ENCODE measurements at places on chromosomes 2 and 18.

GRCh38 chr2:85838641-85839040, 50.1 kb downstream of the ST3GAL5 start:
- no peak for DNase-seq

GRCh38 chr2:174240097-174240496, 8.2 kb downstream of the OLA1 start:
- DNase-seq: no peak

- DNase-seq: no peak
Observed at GRCh38 chr2:130846686-130847375, 10.1 kb downstream of the ARHGEF4 start.

DNA sequence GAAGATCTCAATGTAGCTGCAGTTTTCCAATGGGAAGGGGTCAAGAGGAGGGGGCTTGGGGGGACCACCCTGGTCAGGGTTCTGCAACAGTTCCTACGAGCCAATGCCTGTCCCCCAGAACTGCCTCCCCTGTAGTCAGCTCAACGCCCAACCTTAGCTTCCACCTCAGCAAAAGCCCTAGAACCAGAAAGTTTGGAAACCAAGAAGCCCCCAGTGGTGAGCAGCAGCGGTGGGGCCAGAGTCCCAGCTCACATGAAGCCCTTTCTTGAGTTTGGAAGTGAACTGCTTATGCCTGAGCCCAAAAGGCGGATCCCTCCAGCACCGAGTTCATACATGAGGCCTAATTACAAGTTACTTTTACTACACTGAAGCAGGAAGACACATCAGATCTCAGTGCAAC, 162.4 kb downstream of the HDAC4 start:
- no peak for DNase-seq

GRCh38 chr2:230593765-230594164, 118.9 kb upstream of the CAB39 start:
- DNase-seq: no peak

DNA sequence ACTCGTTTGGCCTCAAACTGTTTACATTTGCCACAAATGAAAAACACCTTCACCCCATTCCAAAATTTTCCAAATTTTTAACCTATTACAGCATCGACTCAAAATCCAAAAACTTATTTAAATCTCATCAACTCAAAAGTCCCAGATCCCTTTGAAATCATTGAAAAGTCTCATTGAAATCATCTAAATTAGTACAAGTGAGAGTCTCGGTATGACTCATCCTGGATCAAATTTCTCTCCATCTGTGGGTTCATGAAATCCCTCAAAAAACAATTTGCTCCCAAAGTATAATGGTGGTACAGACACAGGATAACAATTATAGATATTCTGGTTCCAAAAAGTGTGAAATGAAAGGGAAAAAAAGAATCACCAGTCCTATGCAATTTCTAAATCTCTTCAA, 65.1 kb downstream of the LRP1B start:
- peak; percentile 57 for DNase-seq

- DNase-seq: no peak
Observed at GRCh38 chr2:96146153-96146880, 1.1 kb upstream of the DUSP2 start.

DNA sequence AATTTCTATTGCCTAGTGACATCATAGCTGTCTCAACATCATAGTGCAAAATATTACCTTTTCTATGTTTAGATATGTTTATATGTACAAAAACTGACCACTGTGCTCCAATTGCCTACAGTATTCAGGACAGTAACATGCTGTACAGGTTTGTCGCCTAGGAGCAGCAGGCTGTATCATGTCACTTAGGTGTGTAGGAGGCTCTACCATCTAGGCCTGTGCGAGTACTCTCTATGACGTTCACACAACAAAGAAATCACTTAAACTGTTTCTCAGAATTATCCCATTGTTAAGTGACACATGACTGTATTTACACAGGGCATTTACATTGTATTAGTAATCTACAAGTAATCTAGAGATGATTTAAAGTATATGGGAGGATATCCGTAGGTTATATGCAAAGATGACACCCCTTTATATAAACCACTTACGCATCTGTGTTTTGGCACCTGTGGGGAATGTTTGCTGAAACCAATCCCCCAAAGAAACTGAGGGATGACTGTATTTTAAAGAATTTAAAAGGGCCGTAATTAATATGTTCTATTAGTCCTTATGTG, 24.7 kb downstream of the IL1R2 start:
- no peak for DNase-seq

DNA sequence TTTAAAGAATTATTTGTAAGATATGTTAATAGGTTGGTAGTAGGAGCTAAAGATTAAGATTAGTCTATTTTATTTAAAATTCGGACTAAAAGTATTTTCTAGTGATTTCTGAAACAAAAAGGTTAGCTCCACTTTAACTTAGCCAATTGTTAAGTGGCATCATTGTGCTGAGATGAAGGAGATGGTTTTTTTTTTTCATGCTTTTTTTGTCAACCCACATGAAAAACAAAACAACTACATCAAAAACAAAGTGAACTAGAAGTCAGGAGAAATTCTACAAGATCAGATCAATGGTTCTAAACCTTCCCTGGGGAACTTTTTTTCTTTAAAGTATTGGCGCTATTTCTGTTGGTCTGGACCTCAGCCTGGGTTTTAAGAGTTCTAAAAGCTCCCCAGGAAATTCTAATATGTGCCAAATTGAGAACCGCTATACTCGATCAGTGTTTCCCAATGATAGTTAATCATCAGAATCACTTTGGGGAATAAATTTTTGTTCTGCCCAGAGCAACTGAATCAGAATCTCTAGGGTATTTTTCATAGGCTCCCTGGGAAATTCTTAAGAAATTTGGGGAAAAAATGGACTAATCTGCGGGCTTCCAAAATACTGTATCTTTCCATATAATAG, 2.3 kb downstream of the ZC3H6 start:
- DNase-seq: no peak

DNA sequence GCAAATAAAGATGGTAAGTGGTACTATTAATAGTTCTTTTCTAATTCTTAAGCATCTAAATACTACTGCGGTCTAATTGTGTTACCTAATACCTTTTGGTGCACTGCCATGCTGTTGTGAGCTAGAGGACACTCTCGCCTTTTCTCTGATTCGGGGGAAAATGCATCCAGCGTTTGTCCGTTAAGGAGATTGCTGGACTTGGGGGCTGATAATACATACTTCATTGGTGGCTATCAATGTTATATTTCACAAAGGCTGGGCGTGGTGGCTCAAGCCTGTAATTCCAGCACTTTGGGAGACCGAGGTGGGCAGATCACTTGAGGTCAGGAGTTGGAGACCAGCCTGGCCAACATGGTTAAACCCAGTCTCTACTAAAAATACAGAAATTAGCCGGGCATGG, 141.7 kb upstream of the TWIST2 start:
- DNase-seq: no peak

GRCh38 chr2:227510620-227510958, 38.6 kb downstream of the AGFG1 start:
- DNase-seq: no peak

GRCh38 chr2:47096451-47096850, 58.7 kb downstream of the STPG4 start:
- DNase-seq: no peak

- DNase-seq: peak; percentile 94
Observed at GRCh38 chr2:231683292-231684235, 24.8 kb upstream of the PTMA start.

GRCh38 chr2:241542278-241542605, 16.3 kb upstream of the BOK start:
- DNase-seq: peak; percentile 12

- no peak for DNase-seq
Observed at GRCh38 chr2:28428486-28428885, 35.8 kb downstream of the FOSL2 start.

GRCh38 chr2:33002863-33003262, 56.1 kb downstream of the LTBP1 start:
- DNase-seq: no peak

DNA sequence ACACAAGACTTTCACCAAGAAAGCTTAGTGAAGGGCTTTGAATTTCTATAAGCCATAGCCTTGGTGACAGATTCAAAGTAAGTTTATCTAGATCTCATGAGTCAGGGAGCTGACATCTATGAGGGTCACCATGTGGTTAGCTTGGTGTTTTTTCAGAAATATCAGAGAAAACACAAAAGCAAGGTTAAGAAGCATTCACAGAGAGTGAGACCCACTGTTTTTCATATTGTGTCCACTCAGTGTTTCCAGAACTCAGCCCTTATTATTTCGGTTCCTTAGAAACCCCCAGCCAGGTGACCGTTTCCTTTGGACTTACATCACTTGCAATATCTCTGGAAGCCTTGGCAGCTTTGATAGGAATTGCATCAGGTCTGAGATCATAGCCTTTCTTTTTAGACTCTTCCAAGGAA, 76.6 kb downstream of the NEB start:
- no peak for DNase-seq

DNA sequence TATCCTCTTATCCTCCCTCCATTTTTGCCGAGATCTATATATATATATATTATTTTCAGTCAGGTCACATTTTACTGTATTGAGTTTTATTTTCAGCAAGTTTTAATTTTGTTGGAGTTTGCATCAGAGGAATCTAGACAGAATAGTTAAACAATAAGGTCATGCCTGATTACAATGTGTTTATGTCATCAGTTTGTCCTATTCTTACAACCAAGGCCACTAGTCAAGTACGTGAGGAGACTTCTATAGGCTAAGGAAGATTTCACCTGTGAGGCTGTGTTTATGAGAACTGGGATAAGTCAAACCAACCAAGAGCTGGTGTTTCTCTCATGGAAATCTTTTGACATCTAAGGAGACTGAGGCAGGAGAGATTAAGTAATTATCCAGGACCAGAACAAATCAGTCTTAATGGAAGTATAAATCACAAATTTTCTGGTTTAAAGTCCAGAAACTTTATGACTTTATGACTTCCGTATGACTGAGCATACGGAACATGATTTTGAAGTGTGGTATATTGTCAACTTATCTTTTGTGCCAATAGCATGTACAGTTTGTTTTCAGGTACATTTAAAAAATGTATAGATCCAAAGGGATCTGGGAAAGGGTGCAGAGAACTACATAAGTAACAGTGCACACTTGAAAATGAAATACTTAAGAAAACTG, 100.0 kb upstream of the DTNA start:
- no peak for DNase-seq

DNA sequence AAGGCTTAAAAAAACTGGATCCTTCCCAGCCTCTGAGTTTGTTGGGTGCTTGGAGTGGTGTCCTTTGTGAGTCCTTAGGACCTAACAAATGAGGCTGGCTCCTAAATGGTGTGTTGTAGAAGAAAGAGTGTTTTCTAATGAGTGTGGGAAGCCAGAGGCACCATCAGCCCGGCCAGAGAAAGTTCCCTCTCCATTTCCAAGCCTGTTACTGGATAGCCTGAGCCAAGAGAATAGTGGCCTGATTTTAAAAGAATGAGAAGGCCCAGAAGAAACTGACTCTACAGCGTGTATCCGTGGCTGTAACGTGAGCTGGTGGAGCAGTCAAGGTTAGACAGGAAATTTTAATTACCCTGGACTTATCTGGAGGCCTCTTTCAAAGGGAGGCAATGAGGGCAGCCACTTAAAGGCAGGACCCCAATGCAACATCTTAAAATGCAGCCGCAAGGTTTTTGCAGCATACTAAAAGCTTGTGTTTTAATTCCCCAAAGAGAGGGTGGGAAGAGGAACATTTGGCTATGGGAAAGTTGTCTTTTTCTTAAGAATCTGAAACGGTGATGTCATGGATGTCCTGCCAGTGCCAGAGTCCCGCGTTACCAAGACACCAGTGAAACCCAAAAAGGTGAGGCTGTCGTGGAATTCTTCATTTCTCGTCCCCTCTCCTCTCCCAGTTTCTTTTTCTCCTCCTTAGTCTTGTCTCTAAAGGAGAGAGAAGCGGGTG, 4.6 kb downstream of the EFHD1 start:
- DNase-seq: no peak

- peak; percentile 82 for DNase-seq
Observed at GRCh38 chr2:11495844-11496681, 30.1 kb upstream of the E2F6 start.

GRCh38 chr2:225020168-225020849, 22.0 kb downstream of the DOCK10 start:
- no peak for DNase-seq

DNA sequence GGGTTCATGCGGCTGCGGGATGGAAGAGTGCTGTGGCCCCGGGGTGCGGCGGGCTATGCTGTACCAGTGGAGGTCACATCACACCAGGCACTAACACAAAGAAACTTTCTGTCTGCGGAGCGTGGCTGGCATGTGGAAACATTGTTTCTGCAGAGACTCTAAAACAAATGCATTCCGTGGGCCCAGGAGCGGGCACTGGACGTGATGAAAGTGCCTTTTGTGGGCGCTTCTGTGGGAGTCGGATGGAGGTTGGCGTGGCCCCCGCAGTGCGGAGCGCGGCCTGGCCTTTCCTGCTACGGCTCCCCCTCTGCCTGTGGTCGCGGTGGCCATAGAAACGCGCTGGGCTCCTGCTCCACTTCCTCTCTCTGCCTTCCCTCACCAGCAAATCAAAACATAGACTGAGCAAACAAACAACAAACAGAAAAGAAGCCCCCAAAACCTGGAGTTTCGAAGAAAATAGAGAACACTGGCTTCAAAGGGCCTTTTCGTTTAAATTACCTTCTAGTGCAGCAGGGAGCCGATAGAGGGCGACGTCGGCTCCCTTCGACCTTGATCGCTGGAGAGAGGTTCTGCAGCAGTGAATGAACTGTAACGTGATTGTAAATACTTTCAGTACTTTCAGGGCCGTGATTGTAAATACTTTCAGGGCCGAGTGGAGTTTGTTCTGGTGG, 51.4 kb downstream of the KIF5C start:
- peak; percentile 41 for DNase-seq

GRCh38 chr2:186485576-186485870, 537 bp upstream of the ZC3H15 start:
- DNase-seq: no peak

GRCh38 chr18:13363359-13363758, 144.8 kb downstream of the LDLRAD4 start:
- DNase-seq: no peak

DNA sequence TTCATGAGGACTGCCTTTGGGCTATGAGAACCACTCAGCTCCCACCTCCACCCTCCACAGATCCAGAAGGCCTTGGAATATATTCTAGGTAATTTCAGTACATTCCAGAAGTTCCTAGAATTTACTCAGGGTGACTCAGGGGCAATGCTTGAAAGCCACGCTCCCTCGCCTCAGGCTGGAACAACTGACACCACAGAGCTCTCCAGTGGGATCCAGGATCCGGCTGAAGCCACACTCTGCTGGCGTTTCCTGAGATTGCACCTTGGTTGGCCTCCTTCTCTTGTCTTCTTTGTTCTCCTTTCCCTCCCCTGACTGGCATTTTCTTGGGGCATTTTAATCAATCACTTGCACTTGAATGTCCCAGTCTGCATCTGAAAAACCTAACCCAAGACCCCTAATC, 92.6 kb upstream of the KCNE4 start:
- DNase-seq: no peak

- DNase-seq: peak; percentile 75
Observed at GRCh38 chr2:37350034-37350433, 5.6 kb downstream of the QPCT start.

- no peak for DNase-seq
Observed at GRCh38 chr18:5912566-5912965, 17.2 kb upstream of the TMEM200C start.

DNA sequence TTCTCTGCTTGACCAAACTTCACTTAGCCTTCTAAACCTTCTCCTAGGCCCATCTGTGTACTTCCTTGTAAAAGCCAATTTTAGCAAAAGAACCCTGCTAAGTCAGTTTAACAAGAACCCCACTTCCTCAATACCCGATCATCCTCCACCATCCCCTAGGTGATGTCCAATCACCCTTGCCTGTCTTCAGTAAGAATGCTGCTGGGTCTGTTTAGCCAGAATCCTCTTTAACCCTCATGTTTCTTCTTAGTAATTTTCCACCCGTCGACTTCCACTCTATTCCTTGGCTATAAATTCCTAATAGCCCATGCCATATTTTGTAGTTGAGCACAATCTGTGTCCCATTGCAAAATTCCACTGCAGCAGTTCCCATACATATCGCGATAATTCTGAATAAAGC, 780.0 kb upstream of the RAB6C start:
- no peak for DNase-seq
